ENCODE measurements at places on chromosomes 11 and 22.

DNA sequence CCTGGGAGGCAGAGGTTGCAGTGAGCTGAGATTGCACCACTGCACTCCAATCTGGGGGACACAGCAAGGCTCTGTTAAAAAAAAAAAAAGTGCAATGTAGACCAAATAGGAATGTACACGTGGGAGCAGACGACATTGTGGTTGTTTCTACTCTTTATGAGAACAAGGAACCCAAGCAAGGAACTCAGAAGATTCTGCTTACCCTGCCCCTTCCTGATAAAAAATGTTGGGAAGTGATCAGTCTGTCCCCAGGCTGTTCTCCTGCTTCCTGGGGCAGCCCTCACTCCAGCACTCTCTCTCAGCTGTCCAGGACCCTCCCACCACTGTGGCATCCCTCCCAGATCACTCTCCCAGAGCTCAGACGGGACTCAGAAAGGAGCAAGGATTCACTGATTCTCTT lies 31.8 kb downstream of the SLCO2B1 start:
- no peak overlapping the region for H3K4me3 ChIP-seq
- H3K36me3 ChIP-seq, result no peaks in the 10 kb centered on the region
- peaks cover 5% of the 10 kb centered on the region for H3K27me3 ChIP-seq
- H3K4me1 ChIP-seq, result no peaks in the 10 kb centered on the region

- H3K27me3 ChIP-seq, result no peaks in the 10 kb centered on the region
- no peaks in the 10 kb centered on the region for H3K4me1 ChIP-seq
- no peak overlapping the region for H3K27ac ChIP-seq
- peaks cover 1% of the 10 kb centered on the region for H3K36me3 ChIP-seq
- H3K4me3 ChIP-seq, result no peak overlapping the region
Measured at GRCh38 chr11:129611661-129612446, 203.8 kb upstream of the TMEM45B start.

DNA sequence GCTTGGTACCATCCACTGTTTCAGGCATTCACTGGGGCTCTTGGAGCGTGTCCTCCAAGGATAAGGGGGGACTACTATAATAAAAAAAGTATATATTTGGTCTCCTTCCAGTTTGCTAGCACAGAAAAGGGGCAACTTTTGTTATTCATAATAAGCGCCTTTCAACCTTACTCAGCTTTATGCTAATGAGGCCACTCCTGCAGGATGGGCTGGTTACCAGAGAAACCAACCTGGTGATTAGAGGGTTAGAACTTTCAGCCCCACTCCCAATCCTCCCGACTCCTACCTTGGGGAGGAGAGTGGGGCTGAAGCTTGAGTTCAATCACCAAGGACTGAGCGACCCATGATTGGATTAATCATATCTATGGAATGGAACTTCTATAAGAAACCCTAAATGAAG lies 31.8 kb downstream of the PPFIBP2 start:
- H3K36me3 ChIP-seq, result peaks cover 7% of the 10 kb centered on the region

GRCh38 chr11:67303835-67304411 lies 593 bp downstream of the SSH3 start:
- no peaks in the 10 kb centered on the region for H3K36me3 ChIP-seq
- peak overlapping the region; percentile 57 for H3K4me3 ChIP-seq
- no peak overlapping the region for H3K27ac ChIP-seq
- peak; percentile 33 for DNase-seq
- H3K4me1 ChIP-seq, result peaks cover 2% of the 10 kb centered on the region

DNA sequence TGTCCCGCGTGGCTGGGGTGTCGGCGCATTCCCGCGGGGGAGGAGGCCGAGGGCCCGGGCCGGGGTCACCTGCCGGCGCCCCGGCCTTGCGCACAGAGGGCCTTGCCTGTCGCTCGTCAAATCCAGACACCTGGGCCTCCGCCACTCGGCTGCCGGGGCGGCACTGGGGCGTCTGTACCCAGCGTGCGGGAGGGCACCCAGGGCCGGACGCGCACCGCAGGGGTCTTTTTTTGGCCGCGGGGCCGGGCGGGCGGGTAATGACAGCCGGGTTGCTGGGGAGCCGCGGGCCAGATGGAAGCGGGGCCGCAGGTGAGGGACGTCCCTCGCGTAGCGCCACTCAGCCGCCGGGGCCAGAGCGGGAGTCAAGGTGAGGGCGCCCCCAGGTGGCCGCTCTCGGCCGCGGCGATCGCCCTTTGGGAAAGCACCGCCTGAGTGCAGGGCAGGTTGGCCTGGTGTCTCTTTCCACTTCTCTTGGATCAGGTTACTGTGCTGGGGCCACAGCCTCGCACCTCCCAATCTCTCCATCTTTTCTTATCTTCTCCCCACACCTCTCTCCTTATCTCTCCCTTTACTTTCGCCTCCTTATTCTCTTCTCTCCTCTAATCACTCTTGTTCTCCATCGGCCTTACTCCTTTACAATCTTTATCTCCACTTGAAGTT lies 3.5 kb downstream of the PHLDB1 start:
- peak overlapping the region; percentile 51 for H3K4me3 ChIP-seq
- DNase-seq, result peak; percentile 90
- H3K27me3 ChIP-seq, result peaks cover 17% of the 10 kb centered on the region
- peaks cover 20% of the 10 kb centered on the region for H3K4me1 ChIP-seq
- no peaks in the 10 kb centered on the region for H3K36me3 ChIP-seq

DNA sequence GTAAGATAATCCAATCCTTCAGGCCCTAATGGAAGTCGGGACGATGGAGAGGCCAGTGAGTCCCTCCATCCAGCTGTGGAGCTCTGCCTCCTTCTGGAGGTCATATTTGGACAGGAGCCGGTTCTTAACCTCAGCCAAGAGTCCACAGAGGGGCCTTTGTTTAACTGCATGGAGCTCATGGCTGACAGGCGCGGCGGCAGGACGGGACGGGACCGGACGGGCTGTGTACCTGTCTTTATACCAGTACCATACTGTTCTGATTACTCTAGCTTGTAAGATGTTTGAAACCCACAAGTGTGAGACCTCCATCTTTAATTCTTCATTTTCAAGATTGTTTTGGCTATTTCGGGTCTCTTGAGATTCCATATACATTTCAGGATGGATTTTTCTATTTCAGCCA lies 20.2 kb upstream of the SPATA19 start:
- peaks cover 6% of the 10 kb centered on the region for H3K27me3 ChIP-seq
- no peak overlapping the region for H3K4me3 ChIP-seq
- DNase-seq, result no peak
- no peaks in the 10 kb centered on the region for H3K36me3 ChIP-seq
- no peak overlapping the region for H3K27ac ChIP-seq

DNA sequence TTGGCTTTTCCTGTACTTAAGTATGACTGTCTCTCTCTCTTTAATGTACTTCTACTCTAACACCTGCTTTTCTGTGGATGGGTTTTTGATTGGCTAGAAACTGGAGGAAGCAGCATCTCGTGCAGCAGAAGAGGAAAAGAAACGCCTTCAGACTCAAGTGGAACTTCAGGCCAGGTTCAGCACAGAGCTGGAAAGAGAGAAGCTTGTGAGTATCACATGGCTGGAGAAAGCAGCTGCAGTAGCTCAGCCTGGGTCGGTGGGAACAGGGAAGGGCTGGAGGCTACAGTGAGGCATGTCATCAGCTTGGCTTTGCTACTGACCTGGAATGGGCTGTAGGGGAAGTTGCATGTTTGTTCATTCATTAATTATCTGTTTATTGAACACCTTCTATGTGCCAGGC lies 74.2 kb downstream of the SWAP70 start:
- H3K4me3 ChIP-seq, result no peak overlapping the region
- DNase-seq, result no peak
- no peaks in the 10 kb centered on the region for H3K4me1 ChIP-seq
- H3K27ac ChIP-seq, result no peak overlapping the region
- H3K27me3 ChIP-seq, result no peaks in the 10 kb centered on the region

DNA sequence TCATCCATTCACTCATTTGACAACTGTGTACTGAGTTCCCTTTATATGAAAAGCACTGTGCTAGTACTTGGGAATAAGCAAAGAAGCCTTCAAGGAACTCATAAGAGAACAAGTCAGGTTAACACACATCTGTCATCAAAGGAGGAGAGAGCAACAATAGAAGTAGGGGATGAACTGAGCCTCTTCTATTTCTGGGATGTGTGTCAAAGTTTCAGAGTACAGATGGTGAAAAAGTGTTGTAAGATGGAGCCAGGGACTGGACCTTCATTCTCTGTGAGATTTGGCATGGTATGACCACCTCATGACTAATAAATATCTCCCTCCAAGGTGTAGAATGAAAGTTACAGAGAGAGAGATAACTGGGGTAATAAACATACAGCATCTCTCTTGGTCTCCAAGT lies 349.8 kb upstream of the PLET1 start:
- peaks cover 4% of the 10 kb centered on the region for H3K27me3 ChIP-seq
- no peaks in the 10 kb centered on the region for H3K4me1 ChIP-seq
- no peak overlapping the region for H3K27ac ChIP-seq
- no peak overlapping the region for H3K4me3 ChIP-seq
- H3K36me3 ChIP-seq, result no peaks in the 10 kb centered on the region

GRCh38 chr22:20448630-20449029 lies 11.0 kb upstream of the SCARF2 start:
- H3K27ac ChIP-seq, result no peak overlapping the region
- DNase-seq, result no peak
- H3K36me3 ChIP-seq, result peaks cover 6% of the 10 kb centered on the region
- H3K4me3 ChIP-seq, result no peak overlapping the region
- no peaks in the 10 kb centered on the region for H3K27me3 ChIP-seq

DNA sequence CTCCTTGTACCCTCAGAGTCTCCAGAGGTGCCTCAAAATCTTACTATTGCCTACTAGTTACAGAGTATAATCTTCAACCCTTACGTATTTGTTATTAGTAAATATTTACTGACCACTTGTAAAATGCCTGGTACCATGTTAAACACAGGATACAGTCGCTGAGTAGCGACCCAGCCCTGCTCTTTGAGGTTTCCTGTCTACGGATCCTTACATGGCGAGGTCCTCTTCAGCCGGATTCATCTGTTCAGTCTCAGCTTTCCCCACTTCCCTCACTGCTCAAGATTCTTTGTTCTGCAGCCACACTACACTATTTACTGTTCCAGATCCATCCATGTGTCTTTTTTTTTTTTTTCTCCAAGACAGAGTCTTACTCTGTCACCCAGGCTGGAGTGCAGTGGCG lies 13.2 kb upstream of the TTC36 start:
- DNase-seq, result no peak
- no peaks in the 10 kb centered on the region for H3K27me3 ChIP-seq
- H3K4me3 ChIP-seq, result no peak overlapping the region
- H3K27ac ChIP-seq, result peak overlapping the region; percentile 55
- H3K36me3 ChIP-seq, result peaks cover 32% of the 10 kb centered on the region
- H3K4me1 ChIP-seq, result peaks cover 5% of the 10 kb centered on the region

DNA sequence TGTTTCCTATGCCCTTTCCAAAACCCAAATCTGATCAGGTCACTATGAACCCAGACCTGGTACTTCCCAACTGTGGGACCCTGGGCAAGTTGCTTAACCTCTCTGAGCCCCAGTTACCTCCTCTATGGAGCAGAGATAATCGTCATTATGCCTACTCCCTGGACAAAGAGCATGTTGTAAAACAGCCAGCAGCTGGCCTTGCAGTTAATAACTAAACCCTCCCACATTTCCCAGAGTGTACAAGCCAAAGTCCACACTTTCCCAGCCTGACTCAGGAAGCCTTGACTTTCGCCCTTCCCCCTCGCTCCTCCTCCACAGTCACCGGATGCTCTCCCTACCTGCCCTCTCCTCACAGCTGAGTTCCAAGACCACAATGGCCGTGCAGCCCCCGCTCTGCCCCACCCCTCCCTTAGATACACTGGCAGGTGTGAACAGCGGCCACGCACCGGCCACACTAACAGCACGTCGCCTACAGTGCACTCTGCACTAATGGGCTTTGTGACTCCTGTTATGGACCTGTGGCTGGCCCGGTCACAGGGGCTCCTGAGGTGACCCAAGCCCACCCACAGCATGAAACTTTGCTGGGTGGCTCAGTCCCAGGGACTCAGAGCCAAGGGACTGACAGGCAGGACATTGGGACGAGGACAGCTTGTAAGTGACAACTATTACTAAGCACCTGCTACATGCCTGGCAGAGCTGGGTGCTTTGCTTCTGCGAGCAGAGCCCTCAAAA lies 15.6 kb upstream of the MFNG start:
- no peaks in the 10 kb centered on the region for H3K27me3 ChIP-seq
- no peak overlapping the region for H3K4me3 ChIP-seq

GRCh38 chr11:122160841-122161590 lies 45.0 kb upstream of the BLID start:
- DNase-seq, result no peak
- no peak overlapping the region for H3K27ac ChIP-seq
- H3K27me3 ChIP-seq, result peaks cover 12% of the 10 kb centered on the region

DNA sequence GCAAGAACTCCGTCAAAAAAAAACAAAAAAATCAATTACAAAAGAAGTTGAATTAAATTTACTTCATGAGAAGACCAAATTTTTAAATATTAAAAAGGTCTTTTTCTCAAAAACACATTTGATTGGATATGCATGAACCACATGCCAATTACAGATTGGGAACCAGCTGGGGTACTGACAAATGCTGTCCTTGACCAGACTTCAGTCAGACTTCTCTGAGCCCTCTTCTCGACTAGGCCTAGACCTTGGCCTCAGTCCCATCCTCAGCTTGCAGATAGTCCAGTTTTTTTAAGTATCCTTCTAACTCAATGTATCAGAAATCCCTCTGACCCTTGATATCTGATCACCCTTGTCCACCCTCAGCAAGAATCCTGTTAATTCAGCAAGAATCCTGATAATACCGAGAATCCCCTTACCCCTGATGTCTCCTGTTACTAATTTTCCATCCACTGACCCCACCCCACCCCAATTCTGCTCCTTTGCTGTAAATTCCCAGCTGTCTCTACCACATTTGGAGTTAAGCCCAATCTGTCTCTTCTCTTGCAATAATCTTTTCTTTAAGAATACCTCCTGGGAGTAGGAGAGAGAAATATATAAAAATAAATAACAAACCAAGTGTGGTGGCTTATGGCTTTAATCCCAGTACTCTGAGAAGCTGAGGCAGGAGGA lies 30.9 kb downstream of the OR4D9 start:
- DNase-seq, result no peak
- H3K27me3 ChIP-seq, result no peaks in the 10 kb centered on the region
- H3K4me1 ChIP-seq, result peaks cover 11% of the 10 kb centered on the region
- no peak overlapping the region for H3K27ac ChIP-seq

- no peaks in the 10 kb centered on the region for H3K27me3 ChIP-seq
- H3K36me3 ChIP-seq, result no peaks in the 10 kb centered on the region
- H3K4me1 ChIP-seq, result no peaks in the 10 kb centered on the region
- H3K27ac ChIP-seq, result no peak overlapping the region
Measured at GRCh38 chr11:105142167-105142566, 2.6 kb upstream of the CARD18 start.

GRCh38 chr22:49240472-49240871 lies 587.2 kb downstream of the BRD1 start:
- no peaks in the 10 kb centered on the region for H3K4me1 ChIP-seq
- DNase-seq, result no peak
- H3K36me3 ChIP-seq, result no peaks in the 10 kb centered on the region
- no peaks in the 10 kb centered on the region for H3K27me3 ChIP-seq
- H3K4me3 ChIP-seq, result no peak overlapping the region

- no peaks in the 10 kb centered on the region for H3K27me3 ChIP-seq
- no peak overlapping the region for H3K4me3 ChIP-seq
- no peaks in the 10 kb centered on the region for H3K36me3 ChIP-seq
- H3K27ac ChIP-seq, result no peak overlapping the region
Measured at GRCh38 chr22:46596032-46596441, 24.1 kb upstream of the GRAMD4 start.

DNA sequence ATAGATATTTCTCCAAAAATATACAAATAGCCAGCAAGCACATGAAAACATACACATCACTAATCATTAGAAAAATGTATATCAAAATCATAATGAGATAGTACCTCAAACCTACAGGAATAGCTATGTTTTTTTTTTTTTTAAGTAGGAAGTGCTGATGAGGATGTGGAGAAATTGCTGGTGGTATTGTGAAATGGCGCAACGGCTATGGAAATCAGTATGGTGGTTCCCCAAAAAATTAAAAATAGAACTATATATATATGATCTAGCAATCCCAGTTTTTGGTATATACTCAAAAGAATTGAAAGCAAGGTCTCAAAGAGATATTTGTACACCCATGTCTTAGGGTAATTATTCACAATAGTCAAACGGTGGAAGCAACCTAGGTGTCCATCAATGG lies 46.0 kb upstream of the HIPK3 start:
- no peaks in the 10 kb centered on the region for H3K4me1 ChIP-seq
- no peaks in the 10 kb centered on the region for H3K36me3 ChIP-seq
- no peak for DNase-seq

All from activated naive CD4-positive, alpha-beta T cell treated with anti-CD3 and anti-CD28 coated beads for 36 hours (primary cell).